Activated effector memory CD4-positive, alpha-beta T cell treated with anti-CD3 and anti-CD28 coated beads, Interleukin-2, amount 50 U/mL, for 16 hours (primary cell): ENCODE measurements at places on chromosomes 12 and 14.

GRCh38 chr14:65487783-65488494 lies 75.4 kb downstream of the FUT8 start:
- no peak for DNase-seq

GRCh38 chr14:86574051-86574777 lies 1044.3 kb downstream of the FLRT2 start:
- no peak for DNase-seq

GRCh38 chr12:31732926-31733548 lies 4.2 kb upstream of the AMN1 start:
- DNase-seq, result peak; percentile 75

DNA sequence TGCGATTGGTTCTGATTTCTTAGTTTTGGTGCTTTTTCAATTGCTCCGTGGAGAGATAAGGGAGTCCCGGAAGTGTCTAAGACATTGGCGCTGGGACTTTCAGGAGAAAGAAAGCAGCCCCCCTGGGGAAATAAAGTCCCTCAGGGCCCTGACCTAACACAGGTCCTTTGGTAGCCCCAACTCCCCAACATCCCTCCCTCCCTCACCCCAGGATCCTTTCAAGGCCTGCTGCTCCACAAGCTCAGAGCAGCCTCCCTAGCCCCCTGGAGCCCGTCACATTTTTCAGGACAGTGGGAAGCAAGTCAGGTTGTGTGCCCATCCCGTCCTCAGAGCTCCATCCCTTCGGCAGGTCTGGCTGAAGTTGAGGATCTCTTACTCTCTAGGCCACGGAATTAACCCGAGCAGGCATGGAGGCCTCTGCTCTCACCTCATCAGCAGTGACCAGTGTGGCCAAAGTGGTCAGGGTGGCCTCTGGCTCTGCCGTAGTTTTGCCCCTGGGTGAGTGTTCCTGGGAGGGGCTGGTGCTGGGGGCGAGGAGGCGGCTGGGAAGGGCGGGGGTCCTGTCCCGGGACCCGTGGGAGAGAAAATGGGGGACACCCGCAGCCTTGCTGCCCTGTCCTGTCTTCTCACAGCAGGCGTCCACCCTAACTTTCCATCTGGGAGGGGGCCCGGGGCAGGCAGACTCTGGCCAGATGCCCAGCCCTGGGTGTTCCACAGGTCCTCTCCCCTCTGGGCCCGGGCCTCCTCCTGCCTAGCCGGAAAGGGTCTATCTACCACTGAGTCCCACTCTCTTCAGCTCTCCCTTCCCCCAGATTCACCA lies 950 bp downstream of the IFI27 start:
- DNase-seq, result no peak

DNA sequence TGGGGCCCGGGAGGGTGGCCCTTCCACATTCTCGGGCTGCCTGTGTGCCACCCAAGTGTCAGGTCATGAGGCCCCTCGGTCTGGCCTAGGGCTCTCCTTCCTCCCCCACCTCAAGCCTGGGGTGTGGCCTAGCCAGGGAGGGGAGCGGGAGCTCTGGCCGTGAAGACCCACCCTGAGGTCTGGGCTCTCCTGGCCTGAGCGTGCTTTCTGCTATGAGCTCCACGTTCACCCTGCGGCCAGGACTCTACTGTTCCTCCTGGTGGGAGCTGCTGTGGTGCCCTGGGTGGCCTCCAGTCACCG lies 12.0 kb downstream of the PACS2 start:
- DNase-seq, result no peak

- no peak for DNase-seq
Observed at GRCh38 chr12:25319233-25319984, 68.7 kb upstream of the KRAS start.

- no peak for DNase-seq
Observed at GRCh38 chr12:1934831-1935230, 16.4 kb upstream of the CACNA2D4 start.

DNA sequence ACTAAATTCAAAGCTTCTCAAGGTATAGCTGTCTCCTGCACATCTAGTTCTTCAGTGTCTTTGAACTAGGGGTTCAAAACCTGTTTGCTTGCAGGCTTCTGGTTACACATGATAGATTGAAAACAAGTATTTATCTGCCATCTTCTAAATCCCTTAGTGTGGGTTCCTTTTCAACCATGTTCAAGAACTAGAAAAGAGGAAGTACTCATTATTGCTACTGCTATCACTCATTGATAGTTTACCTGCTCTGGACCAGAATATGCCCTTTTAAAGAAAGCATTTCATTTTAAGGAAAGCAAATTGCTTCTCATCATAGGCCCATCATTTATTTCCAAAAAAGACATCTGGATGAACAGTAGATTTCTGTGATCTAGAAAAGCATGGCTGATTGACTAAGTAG lies 37.1 kb upstream of the VSX2 start:
- DNase-seq, result no peak

- no peak for DNase-seq
Observed at GRCh38 chr12:69600804-69601203, 9.9 kb downstream of the LRRC10 start.

DNA sequence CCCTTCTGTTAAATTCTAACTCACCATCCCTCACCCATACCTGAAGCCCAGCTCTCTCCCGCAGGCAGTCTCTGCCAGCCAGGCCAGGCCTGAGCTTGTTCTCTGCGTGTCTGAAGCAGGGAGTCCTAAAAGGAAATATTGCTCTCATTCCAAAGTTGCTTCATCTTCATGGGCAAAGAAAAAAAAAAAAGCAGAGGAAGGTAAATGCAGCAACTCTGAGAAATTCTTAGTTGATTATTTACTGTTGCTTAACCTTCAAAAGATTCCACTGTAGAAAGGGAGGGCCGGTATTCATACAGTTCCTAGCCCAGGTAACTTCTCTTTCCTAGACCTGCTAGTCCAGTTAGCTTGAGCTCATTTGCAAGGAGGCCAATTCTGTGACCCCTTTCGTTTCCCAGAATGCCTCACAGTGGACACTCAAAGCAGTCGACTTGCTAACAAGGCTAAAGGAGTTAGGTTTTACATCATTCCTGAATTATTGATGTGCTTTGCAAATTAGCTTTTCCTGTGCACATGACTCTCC lies 193.5 kb upstream of the EEA1 start:
- no peak for DNase-seq

GRCh38 chr14:45249856-45250575 lies 3.0 kb downstream of the MIS18BP1 start:
- no peak for DNase-seq

DNA sequence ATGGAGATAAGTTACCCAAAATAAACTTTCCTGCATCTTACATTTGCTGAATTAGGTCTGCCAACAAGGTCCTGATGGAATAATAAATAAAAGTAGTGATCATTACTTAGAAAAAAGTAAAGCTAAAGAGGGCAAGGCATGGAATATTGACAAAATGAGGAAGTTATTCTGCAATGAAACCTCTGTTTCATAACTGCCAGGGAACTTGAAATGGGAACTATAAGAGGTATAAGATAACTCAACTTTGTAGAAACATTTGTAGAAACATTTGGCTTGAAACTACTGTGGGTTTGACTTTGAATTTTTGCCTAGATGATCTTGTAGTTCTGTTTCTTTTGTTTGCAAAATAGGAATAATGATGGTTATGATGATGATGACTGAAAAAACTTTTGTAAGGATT lies 18.7 kb upstream of the YBX3 start:
- DNase-seq, result no peak

DNA sequence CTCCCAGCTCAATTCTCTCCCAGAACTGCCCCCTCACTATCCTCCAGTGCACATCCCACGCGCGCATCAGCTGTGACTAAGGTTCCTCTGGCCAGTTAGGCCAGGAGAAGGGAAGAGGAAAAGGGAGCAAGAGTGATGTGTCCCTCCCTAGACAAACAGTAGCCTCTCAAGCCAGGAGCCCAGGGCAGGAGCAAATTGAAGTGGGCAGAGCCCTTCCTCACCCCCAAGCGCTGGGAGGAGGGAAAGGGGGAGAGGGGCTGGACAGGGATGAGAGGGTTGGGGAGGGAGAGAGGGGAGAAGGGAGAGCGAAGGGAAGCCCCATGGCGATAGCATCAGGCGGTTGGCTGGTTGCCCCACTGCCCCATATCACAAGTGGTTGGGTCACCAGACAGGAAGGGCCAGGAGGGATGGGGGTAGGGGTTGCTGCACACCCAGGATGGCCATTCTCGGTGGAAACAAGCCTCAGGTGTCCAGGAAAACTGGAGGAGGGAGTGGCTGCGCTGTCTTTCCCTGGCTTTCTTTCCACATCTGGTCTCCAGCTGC lies 1.1 kb downstream of the CD63 start:
- no peak for DNase-seq

DNA sequence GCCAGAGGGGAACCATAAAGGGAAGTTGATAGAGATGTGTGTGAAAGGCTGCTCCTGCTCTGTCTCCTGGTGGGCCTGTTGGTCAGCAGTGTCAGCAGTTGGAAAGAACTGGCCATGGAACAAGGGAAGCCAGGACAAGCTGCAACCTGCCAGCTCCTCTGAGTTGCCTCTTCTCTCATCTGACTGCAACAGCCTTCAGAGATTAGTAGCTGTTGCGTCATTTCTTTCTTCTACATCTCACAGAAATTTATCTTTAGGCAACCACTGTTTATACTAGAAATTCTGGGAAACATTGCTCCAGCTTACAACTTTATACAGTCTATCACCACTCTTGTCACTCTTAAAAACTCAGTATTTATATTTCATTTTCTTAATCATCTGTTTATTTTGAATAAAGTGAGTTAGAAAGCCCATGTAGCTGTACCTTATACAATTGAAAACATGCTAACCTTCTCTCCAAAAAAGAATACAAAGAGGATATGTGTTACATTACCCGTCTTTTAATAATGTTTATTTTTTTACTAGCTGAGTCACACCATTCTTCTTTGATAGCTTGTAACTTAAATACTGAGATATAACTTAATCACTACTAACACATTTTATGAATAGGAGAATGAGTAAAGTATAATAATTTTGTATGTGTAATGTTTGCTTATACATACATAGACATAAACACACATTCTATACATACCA lies 224.2 kb downstream of the LRFN5 start:
- no peak for DNase-seq

GRCh38 chr12:1272142-1272541 lies 281.1 kb downstream of the ERC1 start:
- DNase-seq, result no peak

DNA sequence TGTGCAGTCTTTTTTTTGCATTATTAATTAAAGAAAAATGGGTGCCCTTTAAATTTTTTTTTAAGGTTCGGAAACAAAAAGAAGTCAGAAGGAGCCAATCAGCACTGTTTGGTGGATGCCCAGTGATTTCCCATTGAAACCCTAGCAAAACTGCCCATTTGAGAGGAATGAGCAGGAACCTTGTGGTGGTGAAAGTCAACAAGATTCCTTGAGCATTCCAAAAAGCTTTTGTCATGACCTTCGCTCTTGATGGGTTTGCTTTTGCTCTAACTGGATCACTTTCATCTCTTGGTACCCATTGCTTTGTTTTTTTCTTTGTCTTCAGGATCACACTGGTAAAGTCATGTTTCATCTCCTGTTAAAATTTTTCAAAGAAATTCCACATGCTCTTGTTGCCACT lies 54.1 kb downstream of the ADIPOR2 start:
- no peak for DNase-seq

DNA sequence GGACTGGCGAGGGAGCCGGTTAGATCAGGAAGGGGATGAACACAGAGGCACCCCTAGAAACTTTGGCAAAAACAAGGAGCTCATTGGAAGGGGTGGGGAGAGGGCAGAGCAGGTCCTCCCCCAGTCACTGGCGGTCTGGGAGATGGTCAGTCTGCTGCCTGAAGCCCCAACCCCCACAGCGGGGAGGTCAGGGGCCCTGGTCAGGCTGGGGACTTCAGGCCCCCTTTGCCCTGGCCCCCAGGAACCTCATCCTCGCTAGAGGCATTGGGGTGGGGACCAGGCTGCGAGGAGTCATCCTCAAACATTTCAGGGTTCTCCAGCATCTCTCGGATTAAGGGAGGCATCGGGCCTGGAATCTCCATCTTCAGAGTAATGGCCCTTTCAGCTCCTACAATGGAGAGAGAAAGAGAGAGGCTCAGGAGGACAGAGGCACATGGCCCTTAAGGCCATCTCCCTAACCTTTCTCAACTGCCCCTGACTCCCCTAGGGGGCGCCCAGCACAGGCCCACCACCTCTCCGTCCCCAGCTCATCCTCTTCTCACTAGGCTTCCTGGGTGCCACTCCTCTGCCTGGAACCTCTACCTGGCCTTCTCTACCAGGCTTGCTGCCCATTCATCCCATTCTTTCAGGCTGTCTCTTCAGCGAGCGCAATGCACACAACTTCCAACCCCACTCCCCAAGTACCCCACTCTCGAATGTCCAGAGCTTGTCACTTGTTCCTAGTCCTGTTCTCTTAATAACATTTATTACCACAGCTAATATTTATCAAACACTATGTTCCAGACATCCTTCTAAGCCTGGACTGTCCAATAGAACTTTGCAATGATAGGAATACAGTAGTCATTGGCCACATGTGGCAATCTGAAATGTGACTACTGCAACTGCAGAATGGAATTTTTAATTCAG lies 4.7 kb upstream of the ITGB7 start:
- DNase-seq, result no peak

GRCh38 chr12:97960741-97961608 lies 498.4 kb downstream of the RMST start:
- no peak for DNase-seq

DNA sequence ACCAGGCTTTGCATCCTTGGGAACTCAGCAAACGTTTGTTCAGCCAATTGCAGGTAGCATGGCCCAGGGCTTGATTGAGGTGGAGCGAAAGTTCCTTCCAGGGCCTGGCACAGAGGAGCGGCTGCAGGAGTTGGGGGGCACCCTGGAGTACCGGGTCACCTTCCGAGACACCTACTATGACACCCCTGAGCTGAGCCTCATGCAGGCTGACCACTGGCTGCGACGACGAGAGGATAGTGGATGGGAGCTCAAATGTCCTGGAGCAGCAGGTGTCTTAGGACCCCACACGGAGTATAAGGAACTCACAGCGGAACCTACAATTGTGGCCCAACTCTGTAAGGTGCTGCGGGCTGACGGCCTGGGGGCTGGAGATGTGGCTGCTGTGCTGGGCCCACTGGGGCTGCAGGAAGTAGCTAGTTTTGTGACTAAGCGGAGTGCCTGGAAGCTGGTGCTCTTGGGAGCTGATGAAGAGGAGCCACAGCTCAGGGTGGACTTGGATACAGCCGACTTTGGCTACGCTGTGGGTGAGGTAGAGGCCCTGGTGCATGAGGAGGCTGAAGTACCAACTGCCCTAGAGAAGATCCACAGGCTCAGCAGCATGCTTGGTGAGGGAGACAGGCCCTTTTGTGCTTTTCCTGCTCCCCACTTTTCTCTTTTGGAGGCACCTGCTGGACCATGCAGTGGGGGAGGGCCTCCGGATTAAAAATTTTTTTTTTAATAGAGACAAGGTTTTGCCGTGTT lies 799 bp downstream of the THTPA start:
- no peak for DNase-seq

DNA sequence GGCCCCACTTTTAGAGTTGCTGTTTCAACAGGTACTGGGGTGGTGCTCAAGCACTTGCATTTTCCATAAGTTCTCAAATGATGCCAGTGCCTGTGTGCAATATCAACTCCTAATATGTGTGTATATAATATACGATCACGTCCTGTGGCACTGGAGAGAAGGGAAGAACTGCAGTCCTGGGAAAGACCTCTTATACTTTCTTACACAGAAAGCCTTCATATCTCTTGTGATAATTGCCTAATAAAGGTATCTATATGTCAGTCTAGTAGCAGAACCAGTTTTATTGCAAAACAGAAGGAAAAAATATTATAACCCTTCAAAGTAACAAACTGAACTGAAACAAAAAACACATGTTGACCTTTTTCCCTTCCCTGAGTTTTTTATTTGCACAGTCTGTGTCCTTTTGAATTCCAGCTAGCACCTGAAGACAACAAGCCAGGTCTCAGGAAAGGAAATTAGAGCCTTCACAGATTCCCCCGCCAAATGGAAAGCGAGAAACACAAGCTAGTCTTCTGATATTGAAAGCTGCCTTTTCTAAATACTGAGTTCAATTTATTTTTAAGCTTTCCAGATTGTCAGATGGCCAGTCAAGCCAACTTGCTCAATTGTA lies 44.4 kb downstream of the IGF1 start:
- DNase-seq, result no peak
